ENCODE measurements at places on chromosomes 4 and X.

DNA sequence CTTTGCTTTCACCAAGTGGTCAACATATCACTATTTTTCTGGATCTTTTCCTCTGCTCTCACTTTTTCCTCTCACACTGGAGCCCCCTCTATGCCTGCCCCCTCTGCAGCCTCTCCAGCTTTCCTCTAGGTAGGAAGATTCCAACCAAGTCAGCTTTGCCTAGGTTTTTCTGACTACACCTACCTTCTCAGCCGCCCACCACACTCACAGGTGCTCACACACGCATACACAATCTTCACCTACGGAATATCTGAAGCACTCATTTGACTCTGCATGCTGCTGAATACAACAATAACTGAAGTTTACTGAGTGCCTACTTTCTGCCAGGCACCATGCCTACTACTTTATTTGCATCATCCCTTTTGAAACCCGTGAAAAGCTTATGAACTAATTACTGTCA is 328.0 kb downstream of the PPP3CA start:
- DNase-seq, result no peak

GRCh38 chr4:140799686-140800225 is 43.6 kb upstream of the TBC1D9 start:
- DNase-seq, result no peak

DNA sequence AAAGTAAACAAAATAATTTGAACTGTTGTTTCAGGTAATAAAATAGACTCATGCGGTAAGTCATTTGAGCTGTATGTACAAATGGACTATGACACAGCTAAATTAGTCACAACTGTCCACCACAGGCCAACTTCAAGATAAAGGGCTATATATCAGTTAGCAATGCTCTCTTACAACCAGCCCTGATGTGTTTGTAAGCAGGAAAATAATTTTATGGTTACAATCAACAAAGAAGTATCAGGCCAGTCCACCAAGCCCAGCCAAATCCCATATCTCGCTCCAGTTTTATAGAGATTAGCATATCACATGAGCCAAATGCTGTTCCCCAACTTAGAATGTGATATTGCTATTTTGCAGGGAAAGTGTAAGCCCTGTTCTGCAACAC is 511 bp upstream of the DUSP21 start:
- DNase-seq, result no peak

GRCh38 chrX:119672426-119672825 is 20.5 kb downstream of the SEPTIN6 start:
- DNase-seq, result no peak

DNA sequence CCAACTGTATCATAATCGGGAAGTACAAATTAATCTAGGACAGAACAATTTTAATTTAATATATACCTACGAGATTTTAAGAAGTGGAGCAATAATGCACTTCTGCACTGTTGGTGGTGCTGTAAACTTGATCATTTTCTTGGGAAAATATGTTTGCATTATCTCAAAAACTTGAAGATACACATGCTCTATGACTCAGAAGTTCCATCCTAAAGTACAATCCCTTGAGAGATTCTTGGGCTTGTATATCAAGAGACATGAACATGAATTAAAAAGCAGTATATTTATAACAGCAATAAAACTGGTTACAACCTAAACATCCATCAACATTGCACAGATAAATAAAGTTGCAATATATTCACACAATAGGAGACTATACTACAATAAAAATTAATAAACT is 168.8 kb downstream of the CLCN4 start:
- no peak for DNase-seq

DNA sequence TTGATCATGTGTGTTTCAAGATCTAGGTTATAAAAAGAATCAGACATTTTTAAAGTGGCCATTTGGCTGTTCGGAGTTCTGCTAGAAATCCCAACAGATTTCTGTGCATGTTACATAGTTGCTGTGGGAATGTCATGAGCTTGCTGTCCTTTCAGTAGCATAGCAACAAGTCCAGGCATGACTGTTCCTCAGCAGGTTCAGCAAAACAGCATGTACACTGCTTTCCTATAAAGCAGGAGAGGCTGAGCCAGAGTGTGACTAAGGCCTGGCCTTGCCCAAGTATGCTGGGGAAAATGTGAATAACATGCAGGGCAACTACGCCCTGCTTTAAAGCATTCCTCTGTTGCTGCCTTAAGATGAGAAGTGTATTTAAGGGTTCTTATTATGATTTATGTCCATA is 217.1 kb upstream of the SMIM31 start:
- DNase-seq, result no peak

DNA sequence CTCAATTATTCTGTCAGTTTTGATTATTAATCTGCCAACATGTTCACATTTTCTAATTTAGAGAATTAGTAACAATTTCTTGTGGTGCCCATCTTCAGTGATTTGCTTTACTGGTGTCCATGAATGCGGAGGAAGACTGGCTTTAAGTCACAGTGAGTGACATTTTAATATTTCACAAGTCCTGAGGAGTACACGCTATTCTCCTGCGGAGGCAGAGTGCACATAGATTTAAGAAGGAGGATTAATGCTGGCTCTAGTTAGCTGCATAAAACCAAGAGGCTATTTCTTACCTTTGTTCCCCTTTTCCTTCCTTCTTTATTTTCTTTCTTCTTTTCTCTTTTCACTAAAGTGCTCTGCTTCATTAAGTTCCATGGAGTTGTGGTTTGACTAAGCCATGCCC is 495.2 kb upstream of the IGFBP7 start:
- no peak for DNase-seq

DNA sequence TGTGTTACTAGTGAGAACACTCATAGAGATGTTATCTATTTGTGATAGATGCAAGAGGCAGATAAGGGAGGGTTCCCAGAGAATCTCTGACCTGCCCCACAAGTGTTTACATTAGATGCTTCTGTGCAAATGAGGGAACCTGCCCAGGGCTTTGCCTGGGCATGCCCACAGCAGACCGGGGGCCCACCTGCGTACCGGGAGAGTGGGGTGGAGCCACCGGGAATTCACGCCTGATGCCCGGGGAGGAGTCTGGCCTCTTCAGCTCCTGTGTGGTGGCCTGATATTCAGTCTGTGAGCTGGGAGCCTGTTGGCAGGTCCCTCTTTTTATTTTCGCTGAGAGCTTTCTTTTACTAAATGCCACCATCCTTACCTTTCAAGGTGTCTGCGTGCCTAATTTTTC is 155.7 kb downstream of the SNCA start:
- no peak for DNase-seq

DNA sequence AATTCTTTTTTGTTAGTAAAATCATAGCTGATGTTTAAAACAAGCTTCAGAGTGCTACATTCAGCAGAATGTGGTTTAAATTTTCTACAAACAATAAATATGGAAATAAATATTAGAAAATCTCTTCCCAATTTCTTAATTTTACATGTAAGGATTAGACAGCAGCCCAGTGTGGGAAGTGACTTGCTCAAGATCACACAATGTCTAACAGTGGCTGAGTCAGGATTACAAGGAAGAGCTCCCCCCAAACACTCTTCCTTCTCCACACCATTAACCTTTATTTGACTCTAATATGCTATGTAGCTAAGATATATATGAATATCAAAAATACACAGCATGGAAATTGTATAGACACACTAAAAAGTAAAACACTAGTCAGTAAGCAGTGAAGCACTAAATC is 59.5 kb downstream of the SLC10A7 start:
- DNase-seq, result no peak

GRCh38 chrX:112120721-112121120 is 38.1 kb upstream of the TRPC5 start:
- DNase-seq, result no peak

- no peak for DNase-seq
Observed at GRCh38 chr4:118417325-118417724, 64.5 kb upstream of the PRSS12 start.

- no peak for DNase-seq
Observed at GRCh38 chr4:142845293-142846107, 601 bp downstream of the INPP4B start.

DNA sequence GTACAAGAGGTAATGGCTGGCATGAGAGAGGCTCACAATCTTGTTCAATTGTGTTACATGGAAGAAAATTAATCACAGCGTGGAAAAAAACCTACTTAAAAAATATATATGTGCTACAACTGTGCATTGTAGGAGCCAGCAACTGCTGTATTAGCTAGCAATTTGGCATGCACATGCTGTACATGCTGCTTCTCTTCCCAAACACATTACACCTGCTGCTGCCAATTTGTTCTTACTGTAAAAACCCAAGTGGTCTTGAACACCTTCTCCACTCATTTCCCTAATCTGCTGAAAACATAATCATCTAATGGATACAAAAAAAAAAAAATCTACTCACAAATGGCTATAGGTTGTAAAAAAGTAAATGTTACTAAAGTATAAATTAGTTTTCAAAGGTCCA is 264.2 kb downstream of the INPP4B start:
- DNase-seq, result no peak

DNA sequence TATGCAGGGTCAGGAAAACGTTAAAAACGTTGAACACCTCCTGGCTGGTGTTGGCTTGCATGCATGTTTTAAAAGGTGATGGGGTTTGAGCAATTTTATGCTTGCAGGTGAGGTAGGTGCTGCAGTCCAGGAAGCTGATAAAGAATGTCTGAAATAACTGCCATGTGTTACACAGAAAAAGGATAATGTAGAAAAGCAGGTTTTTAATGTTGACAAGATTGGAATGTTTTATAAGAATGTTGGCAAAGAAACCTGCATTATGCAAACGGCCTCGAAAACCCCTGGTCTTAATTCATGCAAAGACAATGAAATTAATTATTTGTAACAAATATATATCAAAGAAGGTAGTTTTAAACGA is 723.7 kb upstream of the AGA start:
- no peak for DNase-seq

Measured in GM12892 (cell line).